Glomerular endothelial cell (primary cell): ENCODE measurements at places on chromosomes 5 and 9.

DNA sequence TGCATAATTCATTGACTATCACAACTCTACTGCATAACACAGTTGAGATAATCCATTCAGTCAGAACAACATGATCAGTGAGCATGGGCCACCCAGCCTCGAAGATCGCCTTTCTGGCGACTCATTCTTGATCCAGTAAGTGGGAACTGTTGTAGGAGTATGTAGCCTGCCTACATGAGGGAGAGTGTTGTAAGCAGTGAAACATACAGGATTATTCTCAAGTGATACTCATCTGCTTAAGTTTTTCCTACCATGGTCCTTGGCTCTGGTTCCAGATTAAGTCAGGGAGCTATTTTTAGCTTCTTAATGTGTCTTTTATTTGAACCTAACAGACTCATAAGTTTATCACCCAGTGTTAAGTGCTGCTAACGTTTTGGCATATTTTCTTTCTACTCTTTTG lies 44.0 kb downstream of the TNPO1 start:
- no peak for DNase-seq

- DNase-seq, result no peak
Measured at GRCh38 chr9:128275198-128276007, at the start of gene GOLGA2. Gene GOLGA2 (minus strand): TSS chr9:128276007. CDS start chr9:128275976, 31 bp downstream.

- DNase-seq, result no peak
Measured at GRCh38 chr9:130410443-130410842, 34.3 kb upstream of the ASS1 start.

GRCh38 chr5:41835645-41836044 lies 34.6 kb downstream of the OXCT1 start:
- DNase-seq, result no peak

DNA sequence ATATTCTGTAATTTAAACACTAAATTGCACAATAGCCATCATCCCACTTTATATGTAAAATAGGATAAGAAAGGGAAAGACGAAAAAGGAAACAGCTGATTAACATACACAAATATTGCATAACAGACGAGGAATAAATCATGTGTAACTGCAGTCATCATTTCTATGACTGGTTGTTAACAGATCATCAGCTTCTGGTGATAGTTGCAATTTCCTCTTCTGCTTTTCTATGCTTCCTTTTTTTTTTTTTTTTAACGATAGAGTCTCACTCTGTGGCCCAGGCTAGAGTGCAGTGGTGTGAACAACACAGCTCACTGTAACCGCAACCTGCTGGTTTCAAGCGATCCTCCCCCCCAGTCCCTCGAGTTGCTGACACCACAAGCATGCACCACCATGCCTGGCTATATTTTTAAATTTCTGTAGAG lies 22.5 kb upstream of the JAKMIP2 start:
- no peak for DNase-seq

DNA sequence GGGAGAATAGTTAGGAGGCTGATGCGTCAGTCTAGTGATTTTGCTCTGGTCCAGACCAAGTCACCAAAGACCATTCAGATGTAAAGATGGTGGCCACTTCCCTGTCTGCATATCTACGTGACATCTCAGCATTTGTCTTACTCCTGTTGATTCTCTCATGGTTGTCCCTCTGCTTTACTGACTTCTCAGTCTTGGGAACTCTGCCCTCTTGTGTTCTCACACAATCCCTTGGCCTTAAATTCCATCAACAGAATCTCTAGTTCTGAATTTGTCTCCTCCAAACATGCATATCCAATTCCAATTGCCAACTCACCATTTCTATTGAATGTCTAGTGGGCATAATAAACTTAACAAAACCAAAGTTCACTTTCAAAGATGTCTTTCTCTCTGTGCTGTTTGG lies 147.8 kb downstream of the SLC24A2 start:
- DNase-seq, result no peak

DNA sequence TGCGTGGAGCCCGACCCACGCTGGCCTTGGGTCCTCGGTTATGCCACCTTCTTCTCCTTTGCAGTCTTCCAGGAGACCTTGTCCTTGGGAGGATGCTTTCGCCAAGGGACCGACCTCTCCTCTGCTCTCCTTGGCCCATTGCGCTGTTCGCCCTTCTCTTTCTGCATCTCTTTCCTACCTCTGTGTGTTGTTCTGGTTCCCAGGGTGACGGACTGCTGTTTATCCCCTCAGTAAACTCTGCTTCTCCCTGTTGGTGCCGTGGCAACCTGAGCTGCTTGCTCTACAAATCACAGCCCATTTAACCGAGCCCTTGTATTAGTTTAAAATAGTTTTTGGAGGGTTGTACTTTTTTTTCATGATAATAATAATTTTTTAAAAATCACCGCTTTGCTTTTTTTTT lies 97.9 kb downstream of the DAPK1 start:
- DNase-seq, result no peak

DNA sequence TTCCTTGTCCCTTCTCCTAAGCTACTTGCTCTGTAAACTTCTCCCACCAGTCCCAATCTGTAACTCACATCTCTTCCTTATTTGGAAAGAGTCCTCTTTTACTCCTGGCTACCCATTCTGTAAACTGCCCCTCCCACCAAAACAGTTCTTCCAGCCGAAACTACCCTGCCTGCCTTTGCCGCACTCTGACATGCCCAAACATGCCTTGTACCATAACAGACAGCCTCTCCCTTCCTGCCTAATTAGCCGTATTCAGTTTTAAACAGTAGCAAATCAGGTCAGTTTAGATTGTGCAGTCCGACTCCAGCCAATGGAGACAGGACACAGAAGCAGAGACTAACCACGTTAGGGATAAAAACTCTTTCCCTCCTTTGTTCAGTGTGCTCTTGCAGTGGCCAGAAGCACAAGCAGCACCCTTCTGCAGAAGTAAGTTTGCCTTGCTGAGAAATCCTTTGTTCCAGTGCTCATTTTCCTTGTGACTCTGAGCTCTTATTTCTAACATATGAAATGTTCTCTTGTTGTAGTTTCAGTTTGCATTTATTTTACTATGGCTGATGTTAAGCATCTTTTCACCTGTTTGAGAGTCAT lies 5.4 kb upstream of the GLT6D1 start:
- no peak for DNase-seq

GRCh38 chr9:81445331-81445921 lies 243.9 kb downstream of the TLE1 start:
- DNase-seq, result no peak

DNA sequence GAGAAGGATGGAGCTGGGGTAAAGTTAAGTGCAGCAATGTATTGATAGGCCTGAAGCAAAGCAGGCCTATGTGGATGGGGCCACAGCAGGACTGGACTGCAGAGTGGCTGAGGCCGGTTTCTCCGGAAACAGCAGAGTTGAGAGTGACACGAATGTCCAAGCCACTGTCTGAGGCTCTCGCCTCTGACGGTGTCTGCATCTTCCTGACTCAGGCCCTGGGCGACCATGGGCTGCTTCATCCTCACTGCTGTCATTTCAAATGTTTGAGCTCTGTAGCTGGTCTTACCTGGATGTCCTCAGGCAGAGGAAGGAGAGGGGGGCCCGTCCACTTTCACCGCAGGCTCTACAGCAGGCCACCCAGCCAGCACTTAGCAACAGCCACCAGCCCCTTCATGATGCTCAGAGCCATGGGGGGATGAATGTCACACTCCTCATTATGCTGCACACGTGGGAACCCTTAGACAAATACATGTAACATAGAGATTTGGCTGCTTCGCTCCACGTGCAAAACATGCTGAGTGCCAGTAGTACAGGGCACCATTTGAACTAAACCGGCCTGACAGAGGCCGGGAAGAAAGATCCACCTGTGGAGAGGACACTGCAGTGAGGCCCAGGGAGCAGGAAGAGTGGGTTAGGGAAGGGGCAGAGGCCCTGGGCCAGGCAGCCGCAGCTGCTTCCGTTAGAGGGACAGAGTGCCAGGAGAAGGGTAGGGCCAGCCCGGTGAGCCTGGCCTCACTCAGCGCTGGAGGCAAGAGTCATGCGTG lies 31.7 kb upstream of the NXNL2 start:
- DNase-seq, result no peak

- DNase-seq, result no peak
Measured at GRCh38 chr9:91303741-91304415, 57.8 kb downstream of the AUH start.

GRCh38 chr5:32833127-32833526 lies 122.0 kb downstream of the NPR3 start:
- no peak for DNase-seq

DNA sequence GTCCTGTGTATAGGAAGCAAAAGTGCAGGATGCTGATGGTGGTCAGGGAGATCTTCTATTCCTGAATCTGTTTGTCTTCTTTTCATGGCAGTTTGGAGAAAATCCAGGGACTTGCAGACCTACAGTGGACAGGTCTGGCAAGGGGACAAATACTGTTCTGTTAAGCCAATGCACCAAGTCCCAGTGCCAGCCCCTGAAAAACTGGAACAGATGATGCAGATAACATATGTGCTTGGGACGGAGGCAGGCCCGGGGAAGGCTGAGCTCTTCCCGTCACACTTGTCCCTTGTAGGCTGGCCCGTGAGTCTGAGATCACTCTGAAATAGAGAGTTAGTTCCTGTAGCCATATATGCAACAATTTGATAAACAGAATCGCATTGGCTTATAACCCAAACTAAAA lies 265.7 kb downstream of the MTRR start:
- DNase-seq, result no peak

GRCh38 chr5:98372351-98372750 lies 401.1 kb upstream of the RGMB start:
- DNase-seq, result no peak

DNA sequence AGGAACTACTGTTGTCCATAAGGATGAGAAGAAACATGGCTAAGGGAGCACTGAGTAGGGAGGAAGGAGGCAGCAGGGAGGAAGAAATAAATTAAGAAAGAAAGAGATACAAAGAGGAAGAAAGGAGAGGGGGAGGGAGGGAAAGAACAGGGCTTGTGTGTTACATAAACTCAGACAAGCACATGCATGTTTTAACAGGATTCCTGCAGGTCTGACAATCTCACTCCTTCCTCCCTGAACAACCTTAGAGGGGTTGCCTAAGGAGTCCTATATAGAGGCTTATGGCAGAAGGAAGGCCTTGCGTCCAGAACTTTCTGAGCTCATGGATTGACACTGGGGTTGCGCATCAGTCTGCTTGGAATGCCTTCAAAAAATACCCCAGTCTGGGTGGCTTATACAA lies 4.2 kb upstream of the KCNIP1 start:
- no peak for DNase-seq

GRCh38 chr9:16368237-16369087 lies 502.0 kb downstream of the BNC2 start:
- DNase-seq, result no peak

GRCh38 chr9:71004196-71004595 lies 117.2 kb downstream of the TRPM3 start:
- no peak for DNase-seq

- no peak for DNase-seq
Measured at GRCh38 chr5:154242964-154243376, 52.4 kb downstream of the GALNT10 start.

DNA sequence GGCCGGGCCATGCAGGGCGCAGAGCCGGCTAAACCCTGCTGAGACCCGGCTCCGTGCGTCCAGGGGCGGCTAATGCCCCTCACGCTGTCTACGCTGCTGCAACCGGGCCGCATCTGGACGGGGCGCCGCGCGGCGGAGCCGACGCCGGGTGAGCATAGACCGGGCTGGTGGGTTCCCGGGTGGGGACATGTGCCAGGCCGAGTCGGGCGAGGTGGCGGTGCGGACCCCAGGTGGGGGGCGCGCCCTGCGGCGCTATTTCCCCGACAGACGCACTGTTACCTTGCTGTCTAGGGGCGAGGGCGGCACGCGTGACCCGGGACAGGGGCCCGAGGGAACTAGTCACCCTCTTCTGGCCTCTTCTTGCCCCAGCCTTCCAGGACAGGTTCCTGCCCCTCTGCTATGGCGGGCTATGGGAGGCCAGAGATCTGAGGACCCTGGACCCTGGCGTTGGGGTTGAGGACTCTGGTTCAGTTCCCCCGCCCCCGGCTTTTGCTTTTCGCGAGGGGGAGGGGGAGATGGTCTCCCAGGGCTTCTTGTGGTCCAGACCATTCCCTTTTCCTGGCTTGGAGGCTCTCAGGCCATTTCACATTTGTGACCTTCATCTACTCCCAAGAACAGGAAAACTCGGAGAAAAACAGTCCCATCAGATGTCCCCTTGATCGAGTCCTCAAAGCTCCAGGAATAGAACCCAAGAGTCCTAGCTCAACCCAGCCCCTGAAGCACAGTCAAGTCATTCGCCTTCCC lies 536 bp downstream of the SLC27A4 start:
- DNase-seq, result no peak

DNA sequence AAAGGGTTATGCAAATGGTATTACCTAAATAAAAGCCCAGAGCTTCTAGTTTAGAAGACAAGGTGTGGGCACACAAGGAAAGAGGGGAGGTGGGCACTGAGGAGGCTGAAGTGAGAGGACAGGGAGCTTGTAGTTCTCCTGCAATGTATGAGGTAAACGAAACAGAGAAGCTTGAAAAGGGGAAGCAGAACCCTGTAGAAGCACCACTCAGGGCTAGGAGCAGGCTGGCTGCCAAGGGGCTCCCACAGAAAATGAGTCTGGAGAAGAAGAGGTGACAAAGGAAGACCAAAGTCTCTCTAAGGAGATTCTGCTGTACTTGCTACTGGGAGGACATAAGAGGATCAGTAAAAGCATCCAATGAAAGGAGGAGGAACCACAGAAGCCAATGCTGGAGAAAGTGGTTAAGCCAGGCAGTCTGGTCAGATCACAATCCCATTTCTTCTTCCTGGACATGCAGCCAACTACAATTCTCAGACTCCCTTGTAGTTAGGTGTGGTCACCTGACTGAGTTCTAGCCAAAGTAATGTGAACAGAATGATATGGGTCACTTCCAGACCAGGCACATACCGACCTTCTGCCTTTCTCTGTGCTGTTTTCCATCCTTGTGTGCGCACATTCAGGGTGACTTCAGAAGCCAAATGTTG lies 174.5 kb upstream of the MAP3K1 start:
- no peak for DNase-seq

DNA sequence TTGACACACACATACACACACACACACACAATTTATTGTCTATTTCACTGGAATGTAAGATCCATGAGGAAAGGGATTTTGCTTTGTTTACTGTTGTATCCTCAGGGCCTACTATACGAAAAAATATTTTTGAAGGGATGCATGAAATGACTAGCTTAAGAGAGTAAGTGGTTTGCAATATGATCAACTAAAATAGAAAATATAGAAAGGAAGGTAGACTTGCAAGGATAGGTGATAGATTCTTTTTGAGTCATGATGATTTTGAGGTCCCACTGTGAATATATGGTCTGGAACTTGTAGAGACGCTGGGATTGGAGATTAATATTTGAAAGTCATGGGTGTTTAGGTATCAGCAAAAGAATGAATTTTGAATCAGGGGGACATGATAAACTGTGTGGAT lies 28.9 kb upstream of the OTULIN start:
- DNase-seq, result no peak

DNA sequence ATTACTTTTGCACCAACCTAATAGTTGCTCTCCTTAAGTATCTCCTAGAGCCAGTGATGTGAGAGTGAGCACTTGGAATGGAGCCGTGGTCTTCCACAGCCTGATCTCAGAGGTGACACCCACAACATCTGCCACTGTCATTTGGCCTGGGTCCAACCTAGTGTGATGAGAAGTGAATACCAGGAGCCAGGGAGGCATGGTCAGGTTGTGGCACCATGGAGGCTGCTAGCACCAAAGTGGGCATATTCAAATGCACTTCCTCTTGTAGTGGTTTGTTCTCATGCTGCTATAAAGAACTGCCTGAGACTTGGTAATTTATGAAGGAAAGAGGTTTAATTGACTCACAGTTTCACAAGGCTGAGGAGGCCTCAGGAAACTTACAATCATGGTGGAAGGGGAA lies 22.6 kb upstream of the CEP72 start:
- no peak for DNase-seq
